ENCODE measurements at places on chromosomes 5 and 9. TPM values are rescaled to one million over a fixed set of nuclear protein-coding genes. Genes with fewer than 3 reads are reported as not detected.

Gene BTNL3
- total RNA-seq = not detected

Gene TTLL11
- 3.7 TPM for total RNA-seq

Gene ADAMTS6
- 19.3 TPM for total RNA-seq

Gene SEMA6A
- total RNA-seq = 0.50 TPM

Gene ENTPD2
- not detected for total RNA-seq

Gene NR4A3
- total RNA-seq = under 0.01 TPM

Gene PTGER4
- total RNA-seq = 26.6 TPM

Gene LCN15
- total RNA-seq = not detected

Gene TLR4
- total RNA-seq = not detected

Gene CRAT
- 50.4 TPM for total RNA-seq

Gene LOX
- total RNA-seq = 46.7 TPM

Gene CYLC2
- total RNA-seq = not detected

Gene TEK
- 2.2 TPM for total RNA-seq

Gene TNC
- total RNA-seq = 39.7 TPM

Gene SLC6A7
- total RNA-seq = not detected

Gene RLN1
- not detected for total RNA-seq

Gene PRSS3
- total RNA-seq = 1.3 TPM

Gene GPRIN1
- total RNA-seq = 9.2 TPM

Gene PCDHA1
- not detected for total RNA-seq

All from bronchus fibroblast of lung (primary cell).